ENCODE measurements at places on chromosomes 4 and X. TPM values are rescaled to one million over a fixed set of nuclear protein-coding genes. Genes with fewer than 3 reads are reported as not detected.

COMMD8 gene
- total RNA-seq = 11.8 TPM

GPR173 gene
- 1.6 TPM for total RNA-seq

- no peak for DNase-seq
Measured at GRCh38 chr4:7529368-7530080, 94.8 kb upstream of the PSAPL1 start.

- no peak for DNase-seq
Measured at GRCh38 chr4:89114100-89114499, 2.8 kb downstream of the TIGD2 start.

- DNase-seq = no peak
Measured at GRCh38 chrX:101507986-101508385, 22.7 kb downstream of the ARMCX4 start.

DNA sequence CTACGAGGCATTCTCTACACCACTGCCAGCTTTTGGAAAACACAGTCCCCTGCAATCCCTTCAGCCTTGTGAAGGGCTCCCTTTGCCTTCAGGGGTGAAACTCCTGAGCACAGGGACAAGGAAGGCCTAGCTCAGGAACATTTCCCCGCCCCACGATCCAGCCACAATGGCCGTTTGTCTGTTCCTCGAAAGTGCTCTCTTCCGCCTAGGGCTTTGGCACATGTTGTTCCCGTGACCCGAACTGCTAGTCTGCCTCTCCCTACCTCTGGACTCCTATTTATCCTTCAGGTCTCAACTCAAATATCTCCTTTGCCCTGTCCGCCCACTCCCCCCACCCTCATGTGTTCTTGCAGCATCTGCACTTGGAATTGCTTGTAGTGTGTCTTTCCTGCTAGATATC is 12.1 kb downstream of the FGD1 start:
- peak; percentile 48 for DNase-seq

- DNase-seq = no peak
Measured at GRCh38 chrX:124405868-124406267, 59.5 kb downstream of the SH2D1A start.

DNA sequence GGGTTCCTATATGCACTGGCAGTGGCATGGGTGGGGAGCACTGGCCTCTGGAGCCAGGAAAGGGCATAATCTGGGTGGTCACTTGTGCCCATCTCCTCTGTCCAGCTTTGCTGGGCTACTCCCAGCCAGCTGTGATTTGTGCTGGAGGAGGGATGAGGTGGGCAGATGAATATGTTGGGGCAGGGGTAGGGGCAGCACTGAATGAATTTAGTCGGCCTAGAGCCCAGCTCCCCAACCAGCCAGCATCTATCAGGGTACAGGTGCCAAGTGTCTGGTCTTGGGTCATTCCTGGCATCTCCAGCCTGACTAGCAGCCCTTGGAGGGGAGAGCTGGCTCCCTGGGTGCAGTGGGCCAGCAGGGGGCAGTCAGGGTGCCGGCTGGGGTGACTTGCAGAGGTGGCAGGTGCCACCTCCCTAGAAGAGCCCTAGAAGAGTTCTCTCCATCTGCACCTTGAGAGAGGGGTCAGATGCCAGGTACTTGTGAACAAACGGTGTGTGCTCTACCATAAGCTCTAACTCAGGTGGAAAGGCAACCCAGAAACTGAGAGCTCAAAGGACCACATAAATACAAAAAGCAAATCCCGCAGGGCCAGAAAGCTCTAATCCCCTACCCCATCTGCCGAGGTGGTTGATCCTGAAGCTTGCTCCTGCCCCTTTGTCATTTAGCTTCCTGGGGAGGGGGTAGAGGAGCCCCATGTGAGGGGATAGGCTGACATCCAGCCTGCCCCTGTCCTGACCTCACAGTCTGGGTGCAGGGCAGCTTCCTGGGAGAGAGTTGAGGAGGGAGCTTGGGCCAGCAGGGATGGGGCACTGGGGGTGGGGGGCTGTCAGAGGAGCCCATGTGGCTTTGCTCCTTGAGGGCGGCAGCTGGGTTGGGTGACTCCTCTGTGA is 2.2 kb downstream of the SORCS2 start:
- DNase-seq = no peak

DNA sequence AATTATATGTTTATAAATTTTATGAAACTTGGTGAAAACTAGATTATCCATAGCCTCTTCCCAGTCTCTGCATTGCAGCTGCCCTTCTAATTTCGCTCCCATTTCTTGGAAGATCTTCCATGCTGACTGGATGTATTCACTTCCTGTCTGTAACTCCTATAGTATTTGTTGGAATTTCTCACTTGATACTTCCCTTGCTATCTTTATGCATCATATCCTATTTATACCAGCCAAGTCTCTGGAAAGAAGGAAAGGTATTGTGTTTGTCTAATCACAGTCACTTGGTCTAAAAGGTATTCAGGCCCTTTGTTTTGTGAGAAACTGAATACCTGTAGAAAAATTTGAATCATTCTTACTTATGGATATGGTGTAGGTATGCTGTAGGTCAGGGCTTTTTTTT is 870.9 kb upstream of the FRG1 start:
- DNase-seq = no peak

Data from breast epithelium (tissue), 4 donors.